ENCODE measurements at places on chromosomes 11 and 22.

- no peak for DNase-seq
Observed at GRCh38 chr11:95544095-95544856, 245.3 kb downstream of the FAM76B start.

DNA sequence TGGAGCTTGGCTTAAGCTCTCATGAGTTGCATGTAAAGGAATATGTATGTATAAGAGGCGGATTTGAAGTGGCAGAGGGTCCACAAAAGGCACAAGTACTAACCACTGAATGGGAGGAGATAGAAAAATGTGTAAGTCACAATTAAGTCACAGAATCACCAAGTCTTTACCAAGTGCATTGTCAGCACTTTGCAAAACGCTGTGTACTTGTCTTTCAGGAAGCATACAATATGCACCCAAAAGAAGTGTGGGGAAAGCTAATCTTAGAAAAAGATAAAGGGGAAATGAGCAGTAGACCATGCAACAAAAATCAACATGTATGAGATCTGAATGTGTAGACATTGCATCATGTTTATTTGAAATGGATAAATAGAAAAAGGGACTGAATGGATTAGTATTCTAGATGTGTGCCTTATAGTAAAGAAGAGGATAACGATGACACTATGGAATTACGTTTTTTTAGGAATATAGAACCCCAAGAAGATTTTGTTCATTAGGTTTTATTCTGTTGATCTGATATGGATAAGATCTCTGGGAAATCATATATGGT lies 4.5 kb downstream of the CNTF start:
- DNase-seq, result no peak

- DNase-seq, result no peak
Observed at GRCh38 chr11:57800444-57801182, 39.0 kb downstream of the CTNND1 start.

DNA sequence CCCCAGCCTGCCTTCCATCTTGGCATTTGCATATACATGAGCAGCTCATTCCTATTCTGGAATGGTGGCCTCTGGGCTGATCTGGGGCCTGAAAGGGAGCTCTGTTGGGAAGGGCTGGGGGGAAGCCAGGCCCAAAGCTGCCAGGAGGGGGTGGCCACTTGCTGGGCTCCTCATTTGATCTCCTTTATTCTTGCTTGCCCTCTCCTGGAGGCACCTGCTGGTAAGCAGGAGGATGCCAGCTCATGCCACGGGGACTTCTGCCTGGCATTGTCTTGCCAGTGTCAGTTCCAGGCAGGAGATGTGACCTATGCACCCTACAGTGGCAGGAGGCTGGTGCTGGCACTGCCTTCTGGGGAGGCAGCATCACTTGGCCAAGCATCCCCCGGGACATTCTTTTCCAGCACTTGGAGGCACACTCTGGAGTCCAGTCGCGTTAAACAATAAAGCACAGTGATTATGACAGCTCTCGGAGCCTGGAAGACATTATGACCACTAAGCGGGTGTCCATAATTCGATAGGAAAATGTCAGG lies 128.3 kb downstream of the NTM start:
- no peak for DNase-seq

DNA sequence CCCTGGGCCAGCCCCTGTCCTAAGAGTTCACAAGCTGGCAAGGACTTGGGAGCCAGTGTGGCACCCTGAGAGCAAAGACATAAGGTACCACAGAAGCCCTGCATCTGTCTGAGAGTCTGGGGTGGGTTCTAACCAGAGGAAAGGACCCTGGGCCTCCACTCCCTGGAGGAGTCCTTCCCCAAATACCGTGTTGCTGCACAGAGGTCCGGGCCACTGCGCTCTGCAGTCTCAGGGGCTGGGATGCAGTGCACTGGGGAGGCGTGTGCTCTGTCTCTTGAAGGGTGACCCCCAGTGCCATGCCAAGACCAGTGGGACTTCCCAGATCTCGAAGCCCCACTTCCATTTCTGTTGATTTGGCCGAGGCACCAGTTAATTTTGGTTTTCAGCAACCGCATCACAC lies 4.3 kb upstream of the SH3BP1 start:
- DNase-seq, result no peak

DNA sequence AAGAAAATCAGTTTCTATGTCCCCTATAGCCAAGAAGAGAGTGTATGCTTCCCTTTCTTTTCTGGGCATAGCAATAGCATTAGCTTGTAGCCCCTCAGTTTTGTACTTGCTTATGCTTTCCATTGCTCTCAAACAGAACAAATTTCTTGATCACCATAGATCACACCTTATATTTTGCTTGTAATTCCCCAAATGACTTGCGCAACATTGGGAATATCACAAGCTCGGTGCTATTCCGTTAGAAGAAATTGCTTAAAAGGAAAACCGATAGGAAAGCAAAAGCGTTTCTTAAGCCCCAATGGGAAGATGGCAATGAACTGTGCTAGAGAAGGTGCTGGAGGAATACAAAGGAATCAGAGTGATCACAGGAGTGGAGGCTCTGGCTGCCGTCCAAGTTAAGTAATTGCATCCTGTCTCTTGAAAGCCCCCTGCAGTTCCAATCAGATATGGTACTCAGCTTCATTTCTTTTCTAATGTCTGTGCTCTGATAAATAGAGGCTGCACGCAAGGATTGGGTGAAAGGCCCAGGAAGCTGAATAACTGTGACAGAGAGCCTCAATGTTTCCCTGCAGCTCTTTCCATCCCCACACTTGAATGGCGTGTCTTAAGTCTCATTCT lies 182.1 kb upstream of the KIRREL3 start:
- DNase-seq, result no peak

- no peak for DNase-seq
Observed at GRCh38 chr11:86064220-86064803, 4.6 kb downstream of the PICALM start.

GRCh38 chr22:40714499-40715337 lies 35.4 kb downstream of the MCHR1 start:
- DNase-seq, result no peak

GRCh38 chr11:12696911-12697581 lies 22.8 kb downstream of the TEAD1 start:
- no peak for DNase-seq

- DNase-seq, result no peak
Observed at GRCh38 chr11:27618281-27618915, 81.9 kb downstream of the BDNF start.

DNA sequence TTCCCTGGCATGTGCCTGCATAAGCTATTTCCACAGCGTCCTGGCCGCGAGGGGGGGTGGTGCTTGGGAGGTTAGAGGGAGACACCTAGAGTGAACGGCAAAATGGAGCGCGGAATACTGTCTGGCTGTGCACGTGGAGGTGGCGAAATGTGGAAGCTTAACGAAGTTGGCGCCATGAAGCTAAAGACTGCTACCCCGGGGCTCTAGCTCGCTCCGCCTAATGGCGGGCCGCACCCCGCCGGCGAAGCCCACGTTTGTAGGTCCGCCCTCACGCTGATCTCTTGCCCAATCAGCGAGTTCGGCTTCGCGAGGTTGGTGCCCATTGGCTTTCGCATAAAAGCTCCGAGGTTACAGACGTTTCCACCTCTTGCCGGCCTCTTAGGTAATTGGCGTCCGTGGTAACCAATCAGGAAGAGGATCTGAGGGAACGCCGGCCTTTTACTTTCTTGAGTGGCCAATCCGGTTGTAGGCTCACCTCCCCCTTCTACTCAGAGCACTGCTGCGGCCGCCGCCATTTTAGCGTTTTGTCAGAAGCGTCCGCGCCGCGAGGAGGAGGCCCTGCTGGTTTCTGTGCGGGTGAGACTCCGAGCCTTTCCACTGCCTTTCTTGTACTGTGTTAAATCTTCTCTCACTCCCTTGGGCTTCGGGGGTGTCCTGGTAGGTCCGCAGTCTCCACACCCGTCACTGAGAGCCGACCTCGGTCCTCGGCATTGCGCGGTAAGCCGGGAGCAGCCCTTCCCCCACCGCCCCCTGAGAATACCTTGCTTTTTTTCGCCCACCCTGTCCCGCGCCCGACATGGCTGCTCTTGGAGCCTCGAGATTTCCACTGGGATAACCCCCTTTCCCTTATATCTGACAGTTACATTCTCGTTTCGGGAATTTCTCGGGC lies at the start of gene RBM4:
Gene RBM4, plus strand, starts transcription at position 527 of the 889 bp plus-strand sequence. CDS start 1,009 bp downstream, outside the sequence.
- peak; percentile 89 for DNase-seq

- no peak for DNase-seq
Observed at GRCh38 chr11:128840137-128840536, 27.0 kb downstream of the KCNJ1 start.

DNA sequence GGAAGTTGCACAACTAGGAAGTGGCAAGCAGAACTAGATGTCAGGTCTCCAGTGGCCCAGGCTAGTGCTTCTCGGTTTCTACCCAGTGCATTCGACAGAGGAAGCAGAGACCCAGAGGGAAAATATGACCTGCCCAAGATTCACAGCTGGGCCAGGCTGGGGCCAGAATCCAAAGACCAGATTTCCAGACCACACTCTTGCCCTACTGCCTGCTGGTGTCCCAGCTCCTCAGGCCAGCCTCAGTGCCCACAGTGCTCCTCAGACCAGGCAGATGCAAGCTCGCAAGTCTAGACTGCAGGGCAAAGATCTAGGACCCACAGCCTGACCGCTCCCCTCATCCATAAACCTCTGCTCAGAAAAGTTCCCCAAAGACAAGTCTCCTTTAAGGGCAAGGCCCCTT lies 262.6 kb downstream of the BUD13 start:
- DNase-seq, result no peak

GRCh38 chr11:7591107-7591894 lies 77.5 kb downstream of the PPFIBP2 start:
- no peak for DNase-seq

DNA sequence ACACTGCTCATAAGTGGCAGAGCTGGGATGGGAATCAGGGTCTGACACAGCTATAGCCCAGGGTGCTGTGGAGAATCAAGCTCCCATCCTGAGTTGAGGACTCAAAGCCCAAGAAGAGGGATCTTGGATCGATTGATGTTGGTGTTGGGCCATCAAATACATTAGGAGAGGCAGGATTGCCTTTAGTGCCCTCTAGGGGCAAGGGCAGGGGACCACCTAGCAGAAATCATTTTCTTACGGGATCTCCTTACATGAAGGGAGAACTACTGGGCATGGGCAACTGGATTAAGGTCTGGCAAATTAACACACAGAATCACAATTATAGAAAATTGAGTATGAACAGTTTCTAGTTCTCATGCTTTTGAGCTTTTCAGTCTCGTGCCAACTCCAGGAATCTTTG lies 24.9 kb upstream of the EMSY start:
- DNase-seq, result no peak

DNA sequence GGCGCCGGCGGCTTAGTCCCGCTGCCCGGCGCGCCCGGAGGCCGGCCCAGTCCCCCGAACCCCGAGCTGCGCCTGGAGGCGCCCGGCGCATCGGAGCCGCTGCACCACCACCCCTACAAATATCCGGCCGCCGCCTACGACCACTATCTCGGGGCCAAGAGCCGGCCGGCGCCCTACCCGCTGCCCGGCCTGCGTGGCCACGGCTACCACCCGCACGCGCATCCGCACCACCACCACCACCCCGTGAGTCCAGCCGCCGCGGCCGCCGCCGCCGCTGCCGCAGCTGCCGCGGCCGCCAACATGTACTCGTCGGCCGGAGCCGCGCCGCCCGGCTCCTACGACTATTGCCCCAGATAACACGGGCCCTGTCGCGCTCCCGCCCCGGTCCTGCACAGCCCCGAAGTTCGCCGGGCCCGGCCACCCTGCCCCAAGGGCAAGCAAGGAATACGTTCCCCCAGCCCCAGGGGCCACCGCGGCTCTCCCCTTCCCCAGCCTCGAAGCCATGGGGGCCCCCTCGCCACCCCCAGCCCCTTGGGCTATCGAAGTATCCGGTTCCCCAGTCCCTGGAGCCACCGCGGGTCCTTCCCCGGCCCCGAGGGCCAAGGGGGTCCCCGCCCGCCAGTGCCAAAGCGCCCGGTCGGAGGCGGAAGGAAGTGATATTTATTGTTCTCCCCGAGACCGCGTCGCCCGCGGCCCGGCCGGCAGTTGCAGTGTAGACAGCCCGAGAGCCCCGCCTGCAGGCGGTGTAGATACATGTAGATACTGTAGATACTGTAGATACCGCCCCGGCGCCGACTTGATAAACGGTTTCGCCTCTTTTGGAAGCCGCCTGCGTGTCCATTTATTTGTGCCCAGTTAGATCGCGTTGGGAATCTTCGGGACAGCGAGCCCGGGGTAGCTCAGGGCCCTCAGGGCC lies 6.2 kb downstream of the TBX1 start:
- DNase-seq, result no peak

DNA sequence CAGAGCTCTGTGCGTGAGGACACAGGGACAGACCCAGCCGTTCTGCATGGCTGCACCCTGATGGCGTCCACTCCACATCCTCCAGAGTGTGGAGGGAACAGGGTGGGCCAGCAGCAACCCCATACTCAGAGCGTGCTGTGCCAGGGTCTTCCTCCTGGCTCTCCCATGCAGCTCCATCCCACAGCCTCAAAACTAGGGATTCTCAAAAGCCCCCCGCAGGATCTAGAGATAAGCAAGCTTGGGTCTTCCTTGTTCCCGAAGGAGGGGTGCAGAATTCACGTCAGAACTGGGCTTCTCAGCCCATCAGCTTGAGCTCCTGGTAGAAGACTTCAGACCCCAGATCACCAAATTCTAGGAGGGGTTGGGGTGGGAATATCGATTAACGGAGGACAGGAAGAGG lies 858.8 kb downstream of the TBC1D22A start:
- DNase-seq, result no peak

GRCh38 chr11:58152781-58153180 lies 27.5 kb upstream of the OR9I1 start:
- no peak for DNase-seq

DNA sequence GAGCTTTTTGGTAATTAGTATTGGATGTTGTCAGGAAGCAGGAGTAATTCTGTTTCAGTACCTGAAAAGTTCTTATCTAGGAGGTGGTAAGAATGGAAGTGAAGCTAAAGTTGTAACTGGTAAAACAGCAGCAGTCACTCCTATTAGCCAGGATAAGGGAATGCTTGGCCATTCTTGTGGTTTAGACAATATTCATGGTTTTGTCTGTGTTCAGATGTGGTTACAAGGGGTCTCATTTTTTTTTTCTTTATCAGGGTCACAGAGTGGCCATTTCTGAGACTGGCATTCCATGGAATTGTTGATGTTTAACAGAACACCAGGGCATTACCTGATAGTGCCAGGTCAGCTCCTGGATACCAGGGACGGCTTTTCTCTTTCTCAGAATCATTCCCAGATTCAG lies 23.8 kb downstream of the TAF1D start:
- no peak for DNase-seq

DNA sequence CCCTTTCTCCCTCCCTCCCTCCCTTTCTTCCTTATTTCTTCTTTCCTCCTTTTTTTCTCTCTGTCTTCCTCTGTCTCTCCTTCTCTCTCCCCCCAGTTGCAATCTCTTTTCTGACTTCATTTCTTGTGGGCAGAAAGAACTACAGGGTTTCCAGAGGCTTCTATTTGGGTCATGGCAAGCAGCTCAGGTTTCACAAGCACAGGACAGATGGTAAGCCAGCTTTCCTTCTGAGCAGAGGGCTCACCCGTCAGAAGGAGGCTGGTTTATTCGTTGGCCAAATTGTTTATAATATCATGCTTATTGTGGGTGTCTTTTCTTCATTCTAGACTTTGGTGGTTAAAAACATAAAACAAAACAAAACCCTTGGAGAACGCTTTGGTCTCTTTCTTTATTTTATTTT lies 58.9 kb upstream of the CLMP start:
- no peak for DNase-seq

DNA sequence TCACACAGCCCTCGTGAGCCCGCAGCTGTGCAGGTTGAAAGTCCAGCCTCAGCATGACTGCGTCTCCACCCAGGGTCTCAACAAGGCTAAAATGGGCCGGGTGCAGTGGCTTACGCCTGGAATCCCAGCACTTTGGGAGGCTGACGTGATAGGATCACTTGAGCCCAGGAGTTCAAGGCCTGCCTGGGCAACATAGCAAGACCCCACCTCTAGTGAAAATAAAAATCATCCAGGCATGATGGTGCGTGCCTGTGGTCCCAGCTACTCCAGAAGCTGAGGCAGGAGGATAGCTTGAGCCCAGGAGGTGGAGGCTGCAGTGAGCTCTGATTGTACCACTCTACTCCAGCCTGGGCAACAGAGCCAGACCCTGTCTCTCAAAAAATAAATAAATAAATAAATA lies 100.8 kb upstream of the PRR5 start:
- DNase-seq, result no peak

Data from activated CD8-positive, alpha-beta memory T cell treated with anti-CD3 and anti-CD28 coated beads for 4 hours (primary cell).